ENCODE measurements at places on chromosomes 4 and X.

DNA sequence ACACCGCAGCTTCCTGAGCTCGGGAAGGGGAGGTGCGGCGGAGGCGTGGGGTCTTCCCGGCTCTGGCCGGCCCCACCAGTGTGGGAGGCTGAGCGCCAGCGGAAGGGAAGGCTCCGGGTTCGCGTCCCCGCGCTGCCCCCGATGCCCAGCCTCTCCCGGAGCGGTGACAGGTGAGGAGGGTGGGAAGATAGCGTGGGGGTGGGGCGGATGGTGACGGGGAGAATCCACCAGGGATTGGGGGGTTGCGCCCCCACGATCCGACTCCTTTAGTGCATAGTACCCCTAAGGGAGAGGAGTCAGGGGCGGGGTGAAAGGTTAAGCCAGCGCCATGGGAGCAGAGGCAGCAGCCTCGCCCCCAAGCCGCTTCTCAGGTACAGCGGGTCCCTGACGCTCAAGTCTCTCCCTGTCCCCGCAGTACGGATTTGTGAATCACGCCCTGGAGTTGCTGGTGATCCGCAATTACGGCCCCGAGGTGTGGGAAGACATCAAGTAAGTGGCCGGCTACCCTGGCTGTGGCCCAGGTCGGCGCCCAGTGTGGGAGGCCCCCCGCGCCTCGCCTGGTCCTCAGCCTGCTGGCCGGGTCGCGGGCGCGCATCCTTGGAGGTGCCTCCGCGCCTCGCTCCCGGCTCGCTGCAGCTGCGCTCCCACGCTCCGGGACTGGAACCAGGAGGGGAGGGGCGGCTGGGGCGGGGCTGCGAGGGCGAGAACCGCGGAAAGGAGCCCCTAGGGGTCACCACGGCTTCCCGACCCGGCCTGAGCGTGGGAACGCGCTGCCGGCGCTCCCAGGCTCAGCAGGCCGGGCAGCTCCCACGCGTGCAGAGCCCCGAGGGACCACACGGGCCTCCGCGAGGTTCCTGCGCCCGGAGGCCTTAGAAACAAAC lies 791 bp downstream of the GUCY1B1 start:
- DNase-seq: no peak

- no peak for DNase-seq
Observed at GRCh38 chrX:103338663-103339062, 8.6 kb downstream of the TCEAL7 start.

GRCh38 chr4:15398001-15398400 lies 29.8 kb upstream of the C1QTNF7 start:
- DNase-seq: no peak

DNA sequence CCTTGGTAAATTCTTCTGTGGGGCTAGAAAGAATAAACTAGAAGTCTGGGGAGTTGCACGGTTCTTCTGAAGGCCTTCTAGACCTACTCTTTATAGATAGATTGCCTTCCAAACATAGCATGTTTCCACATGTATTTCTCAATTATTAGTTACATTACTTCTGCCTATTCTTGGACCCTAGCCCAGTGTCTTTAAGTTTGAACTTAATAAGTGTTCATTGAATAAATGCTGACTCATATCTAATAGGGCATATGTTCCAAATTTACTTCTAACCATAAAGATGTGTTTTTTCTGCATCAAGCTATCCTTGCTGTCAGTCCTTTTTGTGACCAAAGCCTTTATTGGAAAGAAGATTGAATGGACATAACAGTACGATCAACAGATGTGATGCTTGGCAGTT lies 503.6 kb upstream of the ZFP42 start:
- DNase-seq: no peak

DNA sequence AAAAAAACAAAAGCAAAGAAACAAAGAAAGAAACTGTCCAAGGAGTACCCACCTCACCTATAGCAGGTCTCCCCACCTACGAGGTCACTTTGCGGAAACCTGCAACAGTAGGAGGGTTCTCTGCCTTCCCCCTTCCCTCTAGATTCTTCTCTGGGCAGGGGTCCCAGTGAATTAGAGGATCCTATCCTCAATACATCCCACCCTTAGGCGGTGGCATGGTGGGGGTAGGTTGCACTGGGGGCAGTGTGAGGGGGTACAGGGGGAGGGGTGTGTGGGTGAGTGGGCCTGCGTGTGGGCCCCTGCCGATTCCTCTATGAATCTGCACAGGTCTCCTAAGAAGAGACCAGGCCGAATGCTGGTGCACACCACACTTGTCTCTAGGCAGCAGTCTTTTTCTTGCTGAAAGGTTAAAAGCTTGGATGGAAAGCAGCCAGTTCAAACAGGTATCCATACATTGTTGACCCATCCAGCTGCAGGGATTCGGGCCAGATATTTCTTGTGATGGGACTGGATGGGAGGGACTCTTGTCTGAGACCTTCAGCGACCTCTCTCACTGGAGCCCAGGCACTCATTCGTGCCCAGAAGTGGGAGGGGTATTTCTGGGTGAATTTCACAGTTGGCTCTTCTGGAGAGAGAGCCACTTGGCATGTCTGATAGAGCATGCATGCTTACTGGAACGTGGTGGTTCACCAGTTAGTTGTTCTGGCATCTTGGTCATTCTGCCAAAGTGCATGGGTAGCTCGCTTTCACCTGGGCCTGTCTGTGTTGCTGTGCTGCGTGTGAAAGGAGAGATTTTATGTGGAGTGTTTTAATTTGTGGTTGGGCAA lies 65.6 kb downstream of the NBDY start:
- no peak for DNase-seq

GRCh38 chr4:135184715-135185114 lies 983.1 kb upstream of the PABPC4L start:
- no peak for DNase-seq
